SK-MEL-5 (cell line): ENCODE measurements at places on chromosomes 1 and 21. TPM values are rescaled to one million over a fixed set of nuclear protein-coding genes. Genes with fewer than 3 reads are reported as not detected.

Gene AMPD1
- 0.27 TPM in 1 of 2 replicates, not detected in the other for total RNA-seq

Gene LCE2C
- not detected in 2 replicates for total RNA-seq

Gene S100A14
- total RNA-seq, result not detected in 2 replicates

DNA sequence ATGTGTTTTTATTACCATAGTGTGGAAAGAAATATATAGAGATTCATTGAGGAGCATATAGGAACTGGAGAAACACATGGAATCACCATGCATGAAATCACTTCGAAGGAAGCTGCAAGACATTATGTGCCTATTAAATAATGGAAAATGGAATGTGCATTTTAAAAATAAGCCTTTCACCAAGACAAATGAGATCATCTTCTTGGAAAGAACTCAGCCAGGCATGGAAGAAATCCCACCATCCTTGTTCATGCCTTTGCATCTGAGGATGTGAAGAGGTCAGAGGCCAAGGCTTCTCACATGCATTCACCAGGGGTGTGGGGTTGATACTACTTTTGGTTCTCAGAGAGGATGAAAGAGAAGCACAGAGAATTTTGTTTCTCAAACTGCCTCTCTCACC is 50.0 kb downstream of the C1orf198 start:
- DNase-seq, result no peak

DNA sequence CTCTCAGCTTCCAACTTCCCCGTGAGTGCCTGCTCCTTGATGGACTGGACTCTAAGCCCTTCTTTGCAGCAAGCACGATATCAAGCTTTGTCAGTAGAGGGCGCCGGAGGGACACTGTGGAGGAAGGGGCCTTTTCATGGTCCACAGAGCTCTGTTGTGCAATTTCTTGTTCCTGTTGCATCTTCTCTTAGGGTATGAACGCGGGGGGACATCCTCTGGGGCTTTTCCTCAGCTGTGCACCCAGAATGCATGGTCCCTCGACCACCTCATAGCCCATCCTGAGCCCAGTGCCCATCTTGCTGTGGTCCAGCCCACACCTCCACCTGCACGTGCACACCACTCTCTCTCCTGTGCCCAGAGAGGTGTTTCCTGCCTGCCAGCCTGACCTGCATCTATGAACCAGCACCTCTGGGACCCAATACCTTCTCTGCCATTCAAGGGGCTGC is 556.8 kb downstream of the PTPRU start:
- peak; percentile 87 for DNase-seq

- DNase-seq, result no peak
Measured at GRCh38 chr1:31166462-31166861, 73.2 kb downstream of the NKAIN1 start.

Gene SFN
- 0.11 TPM in 1 of 2 replicates, not detected in the other for total RNA-seq

- DNase-seq, result no peak
Measured at GRCh38 chr1:222223010-222223409, 324.9 kb downstream of the HHIPL2 start.

DNA sequence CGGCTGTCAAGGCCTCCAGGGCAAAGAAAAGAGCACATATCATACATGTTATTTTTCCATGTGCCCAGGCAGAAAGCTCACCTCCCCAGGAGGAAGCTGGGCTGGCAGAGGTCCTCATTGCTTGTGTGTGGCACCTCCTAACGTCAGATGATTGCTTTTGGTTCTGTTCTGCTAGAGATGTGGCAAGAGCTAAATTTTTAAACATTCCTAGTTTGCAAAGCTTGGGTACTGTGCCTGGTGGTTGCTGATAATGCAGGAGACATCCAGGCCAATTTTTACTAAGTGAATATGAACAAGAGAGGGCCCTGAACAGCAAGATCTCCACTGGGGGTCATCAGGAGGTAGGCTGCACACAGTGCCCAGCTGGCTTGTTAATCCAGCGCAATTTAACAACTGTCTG is 93.9 kb downstream of the TBX19 start:
- DNase-seq, result no peak

Gene GBP7
- not detected in 2 replicates for total RNA-seq

- no peak for DNase-seq
Measured at GRCh38 chr1:229170778-229171505, 100.0 kb upstream of the RAB4A start.

- no peak for DNase-seq
Measured at GRCh38 chr1:117630423-117630998, 24.7 kb downstream of the TENT5C start.

Gene SYCP1
- total RNA-seq, result not detected in 2 replicates

Gene C1orf226
- total RNA-seq, result 1.2 and 1.8 TPM in 2 replicates

DNA sequence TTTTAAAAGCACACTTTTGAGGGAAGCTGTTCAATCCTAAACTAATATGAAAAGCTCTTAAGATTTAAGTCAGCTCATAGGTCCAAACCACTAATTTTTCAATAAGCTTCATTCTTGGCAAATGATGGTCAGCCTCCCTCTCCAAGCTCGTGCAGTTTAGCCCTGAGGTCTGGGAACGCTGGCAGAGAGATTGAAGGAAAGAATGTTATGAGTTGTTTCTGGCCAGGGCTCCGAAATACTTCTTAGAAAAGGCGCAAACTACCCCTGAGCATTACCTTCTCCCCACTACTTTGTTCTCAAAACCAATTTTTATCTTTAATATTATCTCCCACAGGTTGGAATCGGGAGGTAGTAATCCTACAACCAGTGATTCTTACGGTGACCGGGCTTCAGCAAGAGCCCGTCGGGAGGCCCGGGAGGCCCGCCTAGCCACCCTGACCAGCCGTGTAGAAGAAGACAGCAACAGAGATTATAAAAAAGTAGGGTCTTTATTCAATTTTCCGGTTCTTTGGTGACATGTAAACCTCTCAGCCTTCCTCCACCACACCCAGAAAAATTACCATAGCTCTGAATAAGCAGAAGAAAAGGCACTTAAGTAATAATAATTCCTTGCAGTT is 147.7 kb downstream of the SYT2 start:
- DNase-seq, result no peak

DNA sequence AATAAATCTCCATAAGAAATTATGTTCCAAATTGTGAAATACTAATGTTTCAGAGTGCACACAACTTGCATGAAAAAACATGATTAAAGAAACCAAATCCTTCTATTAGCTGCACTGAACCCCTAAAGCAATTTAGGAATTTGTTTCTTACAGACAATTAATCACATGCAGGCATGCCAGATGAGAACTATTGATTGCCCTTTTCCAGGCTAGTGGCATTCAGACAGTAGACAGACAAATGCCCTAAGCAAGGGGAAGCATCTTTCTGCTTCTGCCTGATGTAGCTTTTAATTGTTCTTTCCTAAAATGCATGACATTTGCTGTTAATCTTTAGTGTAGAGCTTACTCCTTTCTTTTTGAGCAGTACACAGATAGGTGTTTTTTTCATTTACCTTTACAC is 229.5 kb downstream of the DPYD start:
- DNase-seq, result no peak

Gene B3GALT5
- total RNA-seq, result not detected in 2 replicates

Gene KCNK2
- 2.0 and 5.1 TPM in 2 replicates for total RNA-seq

DNA sequence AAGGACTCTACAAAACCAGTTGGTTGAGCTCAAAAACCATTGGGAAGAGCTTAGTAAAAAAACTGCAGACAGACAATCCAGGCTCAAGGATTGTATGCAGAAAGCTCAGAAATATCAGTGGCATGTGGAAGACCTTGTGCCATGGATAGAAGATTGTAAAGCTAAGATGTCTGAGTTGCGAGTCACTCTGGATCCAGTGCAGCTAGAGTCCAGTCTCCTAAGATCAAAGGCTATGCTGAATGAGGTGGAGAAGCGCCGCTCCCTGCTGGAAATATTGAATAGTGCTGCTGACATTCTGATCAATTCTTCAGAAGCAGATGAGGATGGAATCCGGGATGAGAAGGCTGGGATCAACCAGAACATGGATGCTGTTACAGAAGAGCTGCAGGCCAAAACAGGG is 104.0 kb upstream of the BMP8A start:
- peak; percentile 59 for DNase-seq

Gene SYT14
- total RNA-seq, result 14.7 TPM in 2 replicates

Gene LCE3E
- total RNA-seq, result not detected in 2 replicates

Gene CFAP74
- not detected in 2 replicates for total RNA-seq

DNA sequence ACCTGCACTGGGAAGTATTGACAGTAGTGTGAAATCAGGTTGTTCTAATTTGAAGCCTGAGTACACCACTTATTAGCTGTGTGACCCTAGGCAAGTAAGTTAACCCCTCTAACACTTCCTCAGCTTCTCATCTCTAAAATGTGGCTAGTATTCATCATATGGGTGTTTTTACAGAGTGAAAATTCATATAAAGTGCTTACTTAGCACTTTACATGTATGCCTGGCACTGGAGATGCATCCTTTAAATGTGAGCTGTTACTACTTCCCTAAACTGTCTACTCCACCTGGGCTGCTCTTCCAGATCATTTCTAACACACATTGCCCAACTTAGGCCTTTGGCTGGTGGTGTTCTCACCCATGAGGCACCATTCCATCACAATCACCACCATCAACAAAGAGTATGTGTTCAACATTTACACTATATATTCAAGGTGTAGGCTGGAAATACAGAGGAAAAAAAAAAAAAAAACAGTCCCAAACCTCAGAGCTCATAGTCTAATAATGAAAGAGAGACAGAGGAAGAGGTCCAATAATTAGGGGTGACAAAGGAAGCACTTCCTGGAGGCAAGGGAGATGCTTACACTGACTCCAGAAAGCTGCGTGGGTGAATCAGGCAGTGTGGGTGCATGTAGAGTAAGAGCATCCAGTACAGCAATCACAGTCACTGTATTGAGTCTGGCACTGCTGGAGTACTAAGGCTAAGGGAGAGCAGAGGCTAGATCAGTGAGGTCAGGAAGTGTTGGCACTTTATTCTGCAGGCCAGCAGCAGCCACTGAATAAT is 3.6 kb downstream of the STX6 start:
- no peak for DNase-seq

DNA sequence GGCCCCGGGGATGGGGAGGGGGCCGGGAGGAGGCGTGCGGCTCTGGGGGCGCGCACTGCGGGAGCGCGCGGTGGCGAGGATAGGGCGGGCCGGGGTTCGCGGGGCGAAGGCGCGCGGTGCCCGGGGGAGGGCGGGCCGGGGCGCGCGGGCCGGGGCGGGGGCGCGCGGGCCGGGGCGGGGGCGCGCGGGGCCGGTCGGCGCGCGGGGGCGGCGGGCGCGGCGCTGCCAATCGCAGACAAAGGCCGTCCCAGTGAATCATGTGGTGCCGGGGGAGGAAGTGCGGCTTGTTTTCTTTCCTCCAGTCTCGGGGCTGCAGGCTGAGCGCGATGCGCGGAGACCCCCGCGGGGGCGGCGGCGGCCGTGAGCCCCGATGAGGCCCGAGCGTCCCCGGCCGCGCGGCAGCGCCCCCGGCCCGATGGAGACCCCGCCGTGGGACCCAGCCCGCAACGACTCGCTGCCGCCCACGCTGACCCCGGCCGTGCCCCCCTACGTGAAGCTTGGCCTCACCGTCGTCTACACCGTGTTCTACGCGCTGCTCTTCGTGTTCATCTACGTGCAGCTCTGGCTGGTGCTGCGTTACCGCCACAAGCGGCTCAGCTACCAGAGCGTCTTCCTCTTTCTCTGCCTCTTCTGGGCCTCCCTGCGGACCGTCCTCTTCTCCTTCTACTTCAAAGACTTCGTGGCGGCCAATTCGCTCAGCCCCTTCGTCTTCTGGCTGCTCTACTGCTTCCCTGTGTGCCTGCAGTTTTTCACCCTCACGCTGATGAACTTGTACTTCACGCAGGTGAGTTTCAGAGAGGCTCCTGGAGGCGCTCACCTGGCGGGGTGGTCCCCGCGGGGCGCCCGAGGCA is at the start of gene GPR137B:
TSS of gene GPR137B (plus strand) at position 287 of the 851 bp plus-strand sequence. CDS start at position 371, 84 bp downstream.
- DNase-seq, result peak; percentile 74

GRCh38 chr1:93729906-93730305 is 48.3 kb upstream of the BCAR3 start:
- no peak for DNase-seq

GRCh38 chr1:238517711-238518110 is 627.0 kb upstream of the ZP4 start:
- no peak for DNase-seq

DNA sequence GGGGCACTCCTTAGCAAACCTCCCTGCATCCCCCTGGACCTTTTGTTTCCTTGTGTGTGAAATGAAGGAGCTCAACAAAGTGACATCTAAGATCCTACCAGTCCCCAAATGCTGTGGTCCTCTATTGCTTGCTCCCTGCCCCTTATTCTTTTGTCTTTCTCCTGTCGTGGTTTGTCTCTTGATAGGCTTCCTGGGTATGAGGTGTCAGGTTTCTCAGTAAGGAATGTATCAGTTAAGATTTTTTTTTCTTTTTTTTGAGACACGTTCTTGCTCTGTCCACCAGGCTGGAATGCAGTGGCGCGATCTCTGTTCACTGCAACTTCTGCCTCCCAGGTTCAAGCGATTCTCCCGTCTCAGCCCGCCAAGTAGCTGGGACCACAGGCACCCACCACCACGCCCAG is 16.8 kb downstream of the CNIH3 start:
- DNase-seq, result no peak

DNA sequence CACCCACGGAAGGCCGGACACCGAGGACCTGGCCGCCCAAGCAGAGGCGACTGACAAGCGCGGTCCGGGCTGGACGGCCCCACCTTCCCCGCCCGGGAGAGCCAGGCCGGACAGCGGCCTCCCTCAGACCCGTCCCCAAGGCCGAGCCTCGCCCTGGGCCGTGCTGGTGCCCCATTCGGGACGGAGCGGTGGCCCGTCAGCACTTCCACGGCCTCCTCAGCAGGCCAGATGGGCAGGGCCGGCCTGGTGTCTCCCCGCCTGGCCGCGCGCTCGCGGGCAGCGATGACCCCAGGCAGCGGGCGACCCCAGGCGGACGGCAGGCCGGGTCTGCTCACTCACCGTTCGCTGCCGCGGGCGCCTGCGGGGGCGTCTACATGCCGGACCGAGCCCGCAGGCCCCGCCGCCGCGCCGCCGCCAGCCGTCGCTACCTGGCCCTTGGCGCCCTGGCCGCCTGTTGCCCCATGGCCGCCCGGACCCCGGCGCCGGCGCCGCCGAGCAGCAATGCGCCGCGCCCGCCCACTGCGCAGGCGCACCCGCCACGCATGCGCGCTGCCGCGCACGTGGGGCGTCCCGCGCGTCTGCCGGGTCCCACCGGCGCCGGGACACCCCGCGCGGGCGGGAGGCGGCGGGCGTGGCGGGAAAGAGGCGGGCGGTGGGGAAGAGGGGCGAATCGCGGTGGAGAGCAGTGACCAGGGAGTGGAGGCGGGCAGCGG is at the start of gene NADK:
TSS of gene NADK (minus strand) at position 521 of the 713 bp plus-strand sequence. CDS start 13,064 bp downstream, outside the sequence.
- peak; percentile 47 for DNase-seq

DNA sequence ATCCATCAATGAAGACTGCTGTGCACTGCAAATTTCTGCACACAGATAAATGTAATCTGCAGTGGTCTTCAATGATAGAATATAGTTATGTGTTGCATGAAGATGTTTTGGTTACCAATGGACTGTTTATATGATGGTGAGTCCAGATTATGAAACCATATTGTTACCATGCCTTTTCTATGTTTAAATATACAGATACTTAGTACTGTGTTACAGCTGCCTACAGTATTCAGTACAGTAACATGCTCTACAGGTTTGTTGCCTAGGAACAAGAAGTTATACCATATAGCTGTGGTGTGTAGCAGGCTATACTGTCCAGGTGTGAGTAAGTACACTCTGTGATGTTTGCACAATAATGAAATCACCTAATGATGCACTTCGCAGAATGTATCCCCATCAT is 40.8 kb downstream of the SORT1 start:
- no peak for DNase-seq

GRCh38 chr1:172929006-172929405 is 121.7 kb downstream of the TNFSF18 start:
- no peak for DNase-seq
